ENCODE measurements at places on chromosomes 3 and 15.

GRCh38 chr15:70016511-70016994 is 81.2 kb downstream of the TLE3 start:
- no peak for DNase-seq

- no peak for DNase-seq
Observed at GRCh38 chr3:152048831-152049230, 175.4 kb downstream of the SUCNR1 start.

GRCh38 chr3:78186404-78186803 is 1146.5 kb downstream of the ROBO2 start:
- no peak for DNase-seq

DNA sequence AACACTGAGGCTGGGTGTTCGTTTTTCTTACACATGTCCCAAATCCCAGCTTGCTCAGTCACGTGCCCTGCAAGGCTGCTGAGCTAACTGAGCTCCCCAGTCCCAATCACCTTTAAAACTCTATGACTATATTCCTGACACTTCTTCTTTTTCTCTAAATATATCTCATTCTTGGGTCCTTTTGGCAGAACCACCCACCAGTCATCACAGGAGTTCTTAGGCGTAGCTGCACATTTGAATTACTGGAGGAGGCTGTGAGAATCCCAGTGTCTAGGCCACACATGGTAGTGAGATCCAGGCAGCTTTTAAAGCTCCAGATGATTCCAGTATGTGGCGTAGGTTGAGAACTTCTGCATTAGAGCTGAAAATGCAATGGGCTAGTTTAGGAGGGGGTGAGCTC is 66.3 kb downstream of the ST8SIA2 start:
- DNase-seq, result no peak

Data from activated CD4-positive, alpha-beta T cell treated with anti-CD3 and anti-CD28 coated beads, Interleukin-10, Interleukin-2, amounts not matched to agents 100 ng/mL and 50 ng/mL, durations not matched to agents 16 hours and 8 hours (primary cell).